Kasumi-1 (cell line): ENCODE measurements at places on chromosomes 3 and 15.

DNA sequence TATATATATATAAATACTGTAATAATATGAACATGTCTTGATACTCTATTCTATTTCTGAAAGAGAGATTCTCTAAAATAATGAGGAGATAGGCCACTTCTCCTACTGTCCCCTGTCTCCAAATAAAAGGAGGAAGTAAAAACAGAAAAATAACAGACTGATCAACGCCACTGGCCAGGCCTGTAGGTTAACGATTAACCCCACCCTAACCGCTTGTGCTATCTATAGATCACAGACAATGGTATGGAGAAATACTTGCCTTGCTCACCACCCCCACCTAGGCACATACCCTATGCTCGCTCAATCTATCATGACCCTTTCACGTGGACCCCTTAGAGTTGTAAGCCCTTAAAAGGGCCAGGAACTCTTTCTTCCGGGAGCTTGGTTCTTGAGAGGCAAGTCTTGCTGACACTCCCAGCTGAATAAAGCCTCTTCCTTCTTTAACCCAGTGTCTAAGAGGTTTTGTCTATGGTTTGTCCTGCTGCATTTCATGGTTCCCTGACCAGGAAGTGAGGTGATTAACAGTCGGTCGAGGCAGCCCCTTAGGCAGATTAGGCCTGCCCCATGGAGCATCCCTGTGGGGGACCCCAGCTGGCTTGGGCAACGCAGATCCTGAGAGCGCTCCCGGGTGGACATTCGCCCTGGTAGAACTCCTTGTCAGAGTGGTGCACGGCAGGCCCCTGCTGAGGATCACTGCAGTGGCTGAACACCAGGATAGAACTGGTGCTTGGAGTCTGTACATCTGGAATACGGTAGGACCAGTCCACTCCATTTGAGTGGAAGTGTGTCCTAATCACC, 521.8 kb upstream of the CNTN3 start:
- no peak for DNase-seq

DNA sequence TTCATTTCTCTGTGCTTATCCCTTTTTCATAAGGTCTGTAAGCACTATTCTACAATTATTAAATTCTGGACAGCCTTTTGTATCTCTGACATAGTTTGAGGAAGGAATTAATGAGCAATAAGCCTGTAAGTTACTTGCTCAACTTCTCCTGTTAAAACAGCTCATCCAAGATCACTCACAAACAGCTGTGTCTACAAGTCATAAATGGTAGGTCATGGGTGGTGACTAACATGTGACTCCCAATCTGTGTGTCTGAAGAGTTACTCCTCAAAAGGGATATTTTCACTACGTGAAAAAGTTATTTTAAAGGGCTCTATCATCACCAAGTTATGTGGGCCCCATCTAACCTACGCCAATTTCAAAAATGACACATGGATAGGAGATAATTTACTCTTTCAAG, 145.2 kb upstream of the CBLB start:
- no peak for DNase-seq

DNA sequence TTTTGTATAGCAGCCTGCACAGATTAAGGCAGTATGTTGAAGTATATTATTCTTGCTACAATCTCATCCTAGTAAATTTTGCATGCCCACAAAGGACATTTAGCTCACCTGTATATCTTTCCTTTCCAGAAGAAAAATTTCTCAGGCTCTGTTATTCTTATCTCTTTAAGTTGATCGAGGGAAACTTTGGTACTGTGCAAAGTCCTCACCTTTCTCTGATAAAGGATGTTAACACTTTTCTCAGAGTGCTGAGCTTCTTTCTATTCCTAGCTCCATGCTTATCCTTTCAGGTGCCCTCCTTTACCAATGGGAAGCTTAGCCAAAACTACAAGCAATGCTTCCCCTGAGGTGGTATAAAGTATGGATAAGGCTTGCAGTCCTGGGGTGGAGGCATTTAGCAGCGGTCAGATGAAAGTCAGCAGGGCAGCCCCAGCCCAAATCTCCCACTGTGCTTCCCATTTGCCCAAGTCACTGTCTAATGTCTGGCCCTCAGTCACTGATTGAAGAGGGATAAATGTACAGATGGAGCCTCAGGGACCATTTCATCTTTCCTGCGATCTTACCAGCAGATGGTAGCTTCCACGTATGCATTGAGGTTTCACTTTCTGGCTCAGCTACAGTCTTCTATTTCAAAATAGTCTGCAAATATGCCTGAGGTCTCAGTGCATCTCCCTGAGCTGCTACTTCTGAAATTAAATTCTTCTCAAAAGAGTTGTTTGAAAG, 127.8 kb upstream of the P2RY1 start:
- DNase-seq = no peak

GRCh38 chr3:157751386-157751785, 248.2 kb upstream of the VEPH1 start:
- DNase-seq = no peak

- DNase-seq = peak; percentile 75
These were observed 54.4 kb upstream of the TLE3 start for GRCh38 chr15:70152070-70152480.

DNA sequence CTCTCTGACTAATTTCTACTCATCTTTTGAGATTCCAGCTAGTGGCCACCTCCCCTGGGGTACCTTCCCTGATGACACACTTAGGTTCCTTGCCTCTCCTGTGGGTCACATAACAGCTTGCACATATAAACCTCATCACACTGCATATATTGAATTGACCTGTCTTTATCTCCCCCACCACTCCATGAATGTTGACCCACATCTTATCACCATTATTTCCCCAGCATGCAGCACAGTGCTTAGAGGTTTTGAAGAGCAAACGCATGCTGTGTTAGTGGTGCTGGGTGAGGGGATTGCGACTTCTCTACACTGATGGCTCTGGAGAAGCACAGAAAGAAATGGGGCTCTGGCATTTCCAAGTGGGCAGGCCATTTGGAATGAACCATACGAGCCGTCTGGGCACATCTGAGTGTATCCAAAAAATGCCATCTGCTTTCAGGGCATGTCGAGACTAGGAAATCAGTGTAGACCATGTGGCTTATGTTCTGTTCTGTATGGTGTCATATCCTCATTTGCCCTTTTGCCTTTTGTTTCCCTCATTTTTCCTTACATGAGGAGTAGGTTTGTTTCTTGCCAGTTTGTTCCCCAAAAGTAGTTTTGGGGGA, 333.2 kb upstream of the TRIM42 start:
- DNase-seq = no peak

- DNase-seq = no peak
These were observed 183.5 kb downstream of the RYR3 start for GRCh38 chr15:33494306-33494705.

DNA sequence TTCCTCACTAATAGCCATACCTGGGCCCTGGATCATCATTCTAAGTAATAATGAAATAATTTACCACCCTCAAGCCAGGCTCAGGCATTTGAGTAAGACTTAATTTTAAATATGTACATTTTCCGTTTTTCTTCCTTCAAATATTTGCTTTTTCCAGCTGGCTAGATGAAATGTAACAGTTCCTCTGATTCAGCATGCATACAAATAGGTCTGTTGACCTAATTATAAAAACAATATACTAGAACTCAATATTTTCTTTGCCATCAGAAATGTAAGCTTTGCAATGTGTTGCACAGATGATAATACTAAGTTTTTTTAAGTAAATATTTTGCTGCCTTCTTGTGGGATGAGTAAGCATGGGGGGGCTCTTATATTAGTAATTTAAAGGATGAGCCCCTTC, 91.6 kb downstream of the FEZF2 start:
- DNase-seq = no peak

DNA sequence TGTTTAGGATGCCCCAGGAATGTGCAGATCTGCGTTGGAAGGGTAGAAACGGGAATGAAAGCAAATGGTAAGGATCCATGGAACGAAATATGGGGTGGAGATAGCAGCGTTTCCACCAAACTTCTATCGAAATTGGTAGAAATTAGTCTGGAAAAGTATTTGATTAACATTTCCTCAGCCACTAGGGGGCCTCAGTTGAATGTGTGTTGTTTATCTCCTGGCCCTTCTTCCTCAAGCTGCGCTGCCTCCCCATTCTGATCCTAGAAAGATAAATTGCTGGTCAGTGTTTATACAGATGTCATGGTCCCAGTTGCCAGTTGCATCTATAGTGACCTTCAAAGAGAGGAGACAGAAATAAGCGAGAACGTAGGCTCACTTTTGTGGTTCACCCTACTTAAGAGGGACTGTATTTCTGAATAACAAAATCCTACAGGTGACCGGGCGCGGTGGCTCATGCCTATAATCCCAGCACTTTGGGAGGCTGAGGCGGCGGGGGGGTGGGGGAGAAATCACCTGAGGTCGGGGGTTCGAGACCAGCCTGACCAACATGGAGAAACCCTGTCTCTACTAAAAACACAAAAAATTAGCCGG, 457.1 kb downstream of the SQOR start:
- DNase-seq = peak; percentile 4

DNA sequence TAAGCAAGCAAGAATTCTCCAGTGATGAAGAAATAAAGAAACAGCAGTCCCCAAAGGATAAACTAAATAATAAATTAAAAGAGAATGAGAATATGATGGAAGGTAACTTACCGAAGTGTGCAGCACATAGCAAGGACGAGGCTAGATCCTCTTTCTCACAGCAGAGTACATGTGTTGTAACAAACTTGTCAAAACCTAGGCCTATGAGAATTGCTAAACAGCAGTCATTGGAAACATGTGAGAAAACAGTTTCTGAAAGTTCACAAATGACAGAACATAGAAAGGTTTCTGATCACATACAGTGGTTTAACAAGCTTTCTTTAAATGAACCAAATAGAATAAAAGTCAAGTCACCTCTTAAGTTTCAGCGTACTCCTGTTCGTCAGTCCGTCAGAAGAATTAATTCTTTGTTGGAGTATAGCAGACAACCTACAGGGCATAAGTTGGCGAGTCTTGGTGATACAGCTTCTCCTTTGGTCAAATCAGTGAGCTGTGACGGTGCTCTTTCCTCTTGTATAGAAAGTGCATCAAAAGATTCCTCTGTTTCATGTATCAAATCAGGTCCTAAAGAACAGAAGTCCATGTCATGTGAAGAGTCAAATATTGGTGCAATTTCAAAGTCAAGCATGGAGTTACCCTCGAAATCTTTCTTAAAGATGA, 4.5 kb upstream of the SCG5 start:
- DNase-seq = no peak

- no peak for DNase-seq
These were observed 55.5 kb upstream of the HES1 start for GRCh38 chr3:194080436-194080835.

DNA sequence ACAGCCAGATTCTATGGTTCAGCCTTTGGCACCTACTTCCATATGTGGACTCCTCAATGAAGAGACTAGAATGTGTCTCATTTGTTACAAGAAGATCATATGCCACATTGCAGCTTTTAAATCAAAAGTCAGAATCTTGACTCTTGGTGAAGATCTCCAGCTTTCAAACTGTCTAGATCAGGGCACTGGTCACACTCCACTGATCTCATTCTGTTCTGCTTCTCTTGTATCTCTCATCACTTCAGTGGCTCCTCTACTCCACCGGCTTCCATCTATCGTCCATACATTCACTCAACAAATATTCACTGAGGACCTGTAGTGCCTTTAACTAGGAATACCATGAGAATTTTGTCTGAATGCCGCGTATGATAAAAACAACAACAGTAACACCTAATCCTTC, 203.3 kb upstream of the LPP start:
- DNase-seq = no peak

- no peak for DNase-seq
These were observed 127.9 kb upstream of the PFN2 start for GRCh38 chr3:150098621-150099020.

- no peak for DNase-seq
These were observed 572.2 kb downstream of the MECOM start for GRCh38 chr3:169091196-169091823.

- DNase-seq = no peak
These were observed 148.5 kb upstream of the HACD2 start for GRCh38 chr3:123733341-123733740.
